ENCODE measurements at places on chromosomes 11 and 22.

DNA sequence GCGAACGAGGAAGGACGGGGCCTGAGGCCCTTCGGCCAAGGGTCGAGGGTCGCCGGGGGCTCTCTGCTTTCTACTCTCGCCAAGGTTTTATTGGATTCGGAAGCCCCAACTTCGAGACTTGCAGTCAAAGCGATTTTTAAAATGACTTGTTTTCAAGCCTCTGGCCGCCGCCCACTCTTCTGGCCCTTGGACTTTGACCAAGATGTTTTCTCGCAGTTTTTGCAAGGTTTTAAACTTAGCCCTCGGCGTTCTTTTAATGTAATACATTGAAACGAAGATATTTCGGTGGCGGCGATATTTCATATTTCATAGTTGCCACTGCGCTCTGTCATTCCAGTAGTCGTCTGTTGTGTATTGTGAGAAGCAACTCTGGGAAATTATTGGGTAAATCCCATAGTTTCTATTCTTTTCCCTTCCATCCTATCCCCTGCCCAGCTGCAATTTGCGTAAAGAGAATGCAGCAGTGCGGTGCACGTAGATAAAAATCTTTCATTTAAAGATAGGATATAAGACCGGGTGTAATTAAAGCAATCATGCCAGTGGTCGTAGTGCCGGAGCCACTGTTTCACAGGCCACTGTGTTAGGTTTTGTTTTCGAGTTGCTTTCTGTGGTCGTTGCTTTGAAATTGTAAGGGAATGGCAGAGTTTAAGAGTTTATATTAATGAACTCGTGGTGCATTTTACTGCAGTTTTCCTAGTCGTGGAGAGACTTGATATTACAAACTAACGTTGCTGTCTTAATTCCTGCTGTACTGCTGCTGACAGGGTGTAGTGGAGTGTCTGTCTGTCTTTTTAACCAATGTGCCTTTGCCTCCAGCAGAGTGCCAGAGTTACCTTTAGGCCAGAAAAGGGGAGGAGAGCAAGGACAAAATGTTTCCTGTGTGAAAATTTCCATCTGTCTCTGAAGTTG lies 702 bp downstream of the BIRC2 start:
- DNase-seq = peak; percentile 28

- no peak for DNase-seq
Observed at GRCh38 chr11:69881467-69882269, 62.5 kb upstream of the FGF3 start.

GRCh38 chr11:69950120-69950519 lies 128.0 kb upstream of the ANO1 start:
- no peak for DNase-seq

DNA sequence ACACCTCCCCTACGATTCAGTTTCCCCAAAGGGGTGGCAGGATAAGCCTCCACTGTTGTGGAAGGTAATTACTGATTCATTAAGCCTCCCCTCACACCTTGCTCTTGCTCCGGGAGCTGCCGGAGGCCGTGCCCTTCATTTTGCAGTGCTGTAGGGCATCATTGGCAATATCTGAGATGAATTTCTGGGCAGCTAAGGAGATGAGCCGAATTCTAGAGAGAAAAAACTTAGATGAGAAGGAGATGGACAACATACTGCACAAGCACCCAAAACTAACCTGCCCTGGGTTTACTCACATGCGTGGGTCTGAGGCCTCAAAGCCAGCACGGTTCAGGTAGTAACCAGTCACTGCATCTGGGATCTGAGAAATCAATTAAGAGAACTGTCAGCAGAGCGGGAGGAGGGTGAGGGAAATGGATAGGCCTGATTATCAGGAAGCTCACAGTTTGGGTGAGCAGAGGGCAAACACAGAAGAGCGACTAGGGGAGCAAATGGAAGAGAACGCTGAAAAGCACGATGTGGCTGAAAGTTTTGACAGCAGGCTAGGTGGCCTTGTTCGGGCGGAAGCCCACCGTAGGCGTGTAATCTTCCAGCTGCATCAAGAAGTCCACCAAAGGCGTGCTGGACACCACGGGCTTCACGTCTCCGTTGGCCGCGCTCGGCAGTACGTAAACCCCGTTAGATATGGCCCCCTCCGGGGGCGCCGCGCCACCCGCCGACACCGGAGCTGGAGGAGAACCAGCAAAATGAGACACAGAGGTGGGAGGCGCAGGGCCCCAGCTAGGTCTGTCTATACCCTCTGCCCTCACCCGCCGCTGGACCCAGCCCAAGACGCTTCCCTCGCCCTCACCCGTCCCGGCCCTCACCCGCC lies 689 bp downstream of the TAF10 start:
- DNase-seq = peak; percentile 18

- DNase-seq = no peak
Observed at GRCh38 chr22:41324821-41325528, 23.6 kb downstream of the ZC3H7B start.

DNA sequence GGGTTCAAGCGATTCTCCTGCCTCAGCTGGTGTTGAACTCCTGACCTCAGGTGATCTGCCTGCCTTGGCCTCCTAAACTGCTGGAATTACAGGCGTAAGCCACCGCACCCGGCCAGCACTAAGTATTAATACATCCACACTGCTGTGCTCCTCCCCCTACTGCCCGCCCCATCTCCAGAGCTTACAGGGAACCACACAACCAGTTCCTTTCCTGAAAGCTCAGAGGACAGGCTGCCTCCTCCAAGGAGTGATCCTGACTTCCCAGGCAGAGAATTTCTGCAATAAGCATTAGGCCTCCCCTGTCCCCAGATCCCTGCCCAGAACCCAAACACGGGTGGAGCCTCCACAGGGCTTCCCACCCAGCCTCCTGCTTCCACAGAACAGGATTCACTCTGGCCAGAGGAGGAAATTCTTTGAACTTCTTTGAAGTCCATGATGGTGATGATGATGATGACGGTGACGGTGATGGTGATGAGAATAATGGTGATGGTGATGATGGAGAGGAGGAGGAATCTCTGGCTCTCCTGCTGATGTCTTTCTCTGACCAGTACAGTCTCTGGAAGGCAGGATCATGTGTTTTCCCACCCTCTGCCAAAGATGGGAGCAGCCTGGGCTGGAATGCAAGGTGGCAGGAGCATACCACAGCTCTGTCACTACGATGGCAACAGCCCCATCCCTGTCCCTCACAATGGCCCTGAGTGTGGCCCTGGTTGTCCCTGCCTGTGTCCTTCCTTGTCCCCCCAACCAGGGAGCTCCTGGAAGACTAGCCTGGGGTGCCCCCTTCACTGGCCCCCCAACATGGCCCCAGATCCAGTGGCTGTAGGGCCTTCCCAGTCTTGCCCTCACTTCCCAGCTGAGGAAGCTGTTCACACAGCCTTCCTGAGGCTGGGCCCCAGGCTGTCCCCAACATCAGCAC lies 33.5 kb upstream of the CSNK1E start:
- no peak for DNase-seq

DNA sequence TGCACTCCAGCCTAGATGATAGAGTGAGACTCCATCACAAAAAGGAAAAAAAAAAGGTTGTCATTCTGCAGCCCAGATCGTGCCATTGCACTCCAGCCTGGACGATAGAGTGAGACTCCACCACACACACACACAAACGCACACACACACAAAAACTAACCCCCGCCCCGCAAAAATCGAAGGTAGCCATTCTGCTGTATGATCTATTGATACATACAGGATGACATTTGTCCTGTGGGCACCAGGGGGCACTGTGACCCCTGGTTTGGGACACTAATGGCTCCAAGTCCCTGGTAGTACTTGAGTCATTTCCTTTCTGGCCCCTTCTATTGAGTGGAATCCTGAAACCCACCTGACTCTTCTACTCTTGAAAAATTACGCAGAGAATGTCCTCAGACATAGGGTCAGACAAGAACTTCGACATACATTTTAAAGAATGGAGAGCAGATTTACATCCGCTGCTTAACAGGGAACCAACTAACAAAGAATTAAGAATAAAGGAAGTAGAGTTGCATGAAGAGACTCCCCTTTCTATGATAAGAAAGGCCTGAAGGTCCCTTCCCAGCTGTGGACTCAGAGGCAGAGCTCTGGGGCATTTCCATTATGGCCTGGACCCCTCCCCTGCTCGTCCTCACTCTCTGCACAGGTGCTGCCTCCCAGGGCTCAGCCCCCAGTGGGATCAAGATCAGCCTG lies 35.0 kb upstream of the PRAME start:
- peak; percentile 63 for DNase-seq

GRCh38 chr11:8206251-8207079 lies 37.6 kb upstream of the RIC3 start:
- peak; percentile 94 for DNase-seq

DNA sequence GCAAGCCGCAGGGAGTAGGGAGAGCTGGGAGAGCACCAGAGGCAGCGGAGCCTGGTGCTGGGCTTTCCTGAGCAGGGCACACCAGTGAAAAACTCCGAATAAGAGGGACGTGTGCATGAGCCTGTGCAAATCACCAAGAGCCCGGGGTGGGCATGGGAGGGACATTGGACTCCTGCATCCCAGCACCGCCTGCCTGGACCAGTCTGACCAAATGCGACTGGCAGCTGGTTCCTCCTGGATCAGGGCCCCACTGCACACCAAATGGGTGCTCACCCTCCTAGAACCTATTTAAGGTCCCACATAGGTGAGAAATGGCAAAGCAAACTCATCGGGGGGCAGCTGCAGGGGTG lies 3.1 kb downstream of the PPM1F start:
- no peak for DNase-seq

DNA sequence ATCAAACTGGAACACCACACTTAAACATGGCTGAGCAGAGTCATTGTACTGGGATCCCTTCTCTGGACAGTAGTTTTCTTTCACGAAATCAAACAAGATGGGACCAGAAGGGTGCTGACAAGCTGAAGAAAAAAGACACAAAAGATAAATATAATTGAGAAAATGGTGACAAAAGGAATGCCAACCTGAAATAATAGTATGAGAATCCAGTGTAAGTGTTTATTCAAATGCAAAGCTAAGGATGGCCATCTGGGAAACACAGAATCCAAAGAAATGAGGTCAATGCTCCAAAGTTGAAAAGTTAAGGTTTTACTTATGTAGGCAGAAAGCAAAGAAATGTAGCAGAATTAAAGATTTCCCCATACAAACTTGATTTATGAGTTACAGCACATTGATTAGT lies 5.3 kb upstream of the OR52E5 start:
- DNase-seq = no peak

DNA sequence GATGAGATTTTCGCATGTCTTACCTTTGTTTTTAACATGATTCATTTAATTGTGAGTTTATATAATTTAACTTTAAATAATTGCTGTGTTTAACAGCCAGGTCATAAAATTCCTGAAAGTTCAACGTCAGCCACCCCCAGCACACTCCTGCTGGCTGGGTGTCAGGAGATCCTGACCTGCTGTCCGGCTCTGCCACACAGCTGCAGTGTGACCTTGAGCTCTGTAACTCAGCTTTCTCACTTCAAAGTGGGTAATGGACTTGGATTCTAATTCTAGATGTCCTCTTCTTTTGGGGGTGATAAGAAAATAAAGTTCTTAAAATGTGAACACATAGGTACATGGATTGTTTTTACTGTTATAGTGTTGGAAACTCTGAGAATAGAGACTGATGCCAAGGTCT lies 10.9 kb downstream of the VPS26B start:
- DNase-seq = no peak

DNA sequence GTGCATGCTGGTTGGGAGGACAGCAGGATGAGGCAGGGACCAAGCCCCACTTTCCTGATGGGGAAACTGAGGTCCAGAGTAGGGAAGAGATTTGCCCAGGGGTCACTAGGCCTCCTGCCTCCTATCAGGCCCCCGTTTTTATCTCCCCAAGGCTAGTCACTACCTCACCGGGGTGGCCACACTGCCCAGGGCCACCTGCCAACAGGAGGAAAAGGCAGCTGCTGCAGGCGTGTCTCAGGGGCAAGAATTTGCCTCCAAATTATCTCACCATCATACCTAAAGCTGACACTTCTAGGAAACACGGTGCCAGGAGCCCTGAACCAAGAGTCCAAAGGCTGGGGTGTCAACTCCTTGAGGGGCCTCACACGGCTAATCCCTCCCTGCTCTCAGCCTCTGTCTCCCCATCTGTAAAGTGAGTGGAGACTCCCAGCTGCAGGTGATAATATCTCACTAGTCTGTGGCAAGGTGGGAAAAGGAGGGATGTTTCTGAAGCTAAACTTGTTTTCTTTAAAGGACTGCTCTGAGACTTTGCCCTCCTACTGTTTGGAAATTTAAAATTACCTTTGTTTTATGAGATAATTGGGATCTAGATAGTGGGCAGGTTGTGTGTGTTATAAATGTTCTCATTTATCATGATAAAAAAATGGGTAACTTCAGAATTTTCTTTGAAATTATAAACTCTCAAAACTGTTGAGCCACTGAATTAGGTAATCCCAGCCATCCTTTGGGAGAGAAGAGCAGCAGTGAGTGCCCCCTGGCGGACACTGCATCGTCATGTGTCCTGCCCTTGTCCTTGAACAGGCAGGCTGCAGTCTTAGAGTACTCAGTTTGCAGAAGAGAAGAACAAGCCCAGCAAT lies 60.0 kb downstream of the MYO7A start:
- peak; percentile 79 for DNase-seq

GRCh38 chr11:129739339-129739738 lies 76.3 kb upstream of the TMEM45B start:
- no peak for DNase-seq

DNA sequence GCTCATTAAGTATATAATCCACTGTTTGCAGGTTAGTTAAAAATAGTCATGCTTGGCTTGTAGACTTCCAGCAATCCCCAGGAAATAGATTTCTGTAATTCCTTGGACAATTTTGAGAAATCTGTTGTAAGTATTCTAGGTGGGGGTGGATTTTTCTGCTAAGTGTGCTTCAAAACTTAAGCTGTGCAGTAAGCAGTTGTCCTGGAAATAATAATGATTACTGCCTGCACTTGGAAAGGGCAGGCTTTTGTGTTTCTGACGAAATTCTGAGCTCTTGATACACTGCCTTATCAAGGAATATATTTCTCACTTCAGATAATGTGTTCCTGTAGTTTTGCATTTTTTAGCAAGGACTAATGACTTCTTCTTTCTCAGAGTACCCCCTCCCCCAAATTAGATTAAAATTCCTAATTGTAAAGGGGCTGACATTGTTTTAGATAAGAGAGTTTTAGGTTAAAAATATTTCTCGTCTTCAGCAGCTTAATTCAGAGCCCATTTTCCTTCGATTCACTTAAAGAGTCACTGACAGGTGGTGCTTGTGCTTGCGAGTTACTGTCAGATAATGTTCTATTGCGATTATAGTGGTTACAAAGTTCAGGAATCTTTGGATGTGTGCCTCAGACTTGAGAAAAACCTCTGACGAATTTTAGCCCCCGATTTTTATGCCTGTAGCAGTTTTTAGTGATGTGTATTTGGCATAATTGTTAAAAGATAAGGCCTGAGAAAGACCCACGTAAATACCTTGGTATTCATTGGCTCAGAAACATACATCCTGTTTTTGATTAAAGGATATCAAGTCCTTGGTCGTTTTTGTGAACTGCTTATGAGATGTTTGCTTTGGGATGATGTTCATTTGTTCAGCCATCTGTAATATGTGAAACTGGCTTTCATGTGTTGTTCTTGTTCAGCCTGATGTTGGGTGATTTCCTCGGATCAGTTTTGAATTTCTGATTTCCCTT lies 120.5 kb downstream of the HIPK3 start:
- no peak for DNase-seq

- DNase-seq = no peak
Observed at GRCh38 chr11:19994672-19995071, 165.6 kb downstream of the DBX1 start.

All from NCI-H146 (cell line).